ENCODE measurements at places on chromosomes 4 and X.

GRCh38 chrX:70046978-70047377 lies 2.8 kb downstream of the AWAT2 start:
- no peak for DNase-seq

- no peak for DNase-seq
Observed at GRCh38 chrX:250965-251364, 30.2 kb upstream of the PLCXD1 start.

DNA sequence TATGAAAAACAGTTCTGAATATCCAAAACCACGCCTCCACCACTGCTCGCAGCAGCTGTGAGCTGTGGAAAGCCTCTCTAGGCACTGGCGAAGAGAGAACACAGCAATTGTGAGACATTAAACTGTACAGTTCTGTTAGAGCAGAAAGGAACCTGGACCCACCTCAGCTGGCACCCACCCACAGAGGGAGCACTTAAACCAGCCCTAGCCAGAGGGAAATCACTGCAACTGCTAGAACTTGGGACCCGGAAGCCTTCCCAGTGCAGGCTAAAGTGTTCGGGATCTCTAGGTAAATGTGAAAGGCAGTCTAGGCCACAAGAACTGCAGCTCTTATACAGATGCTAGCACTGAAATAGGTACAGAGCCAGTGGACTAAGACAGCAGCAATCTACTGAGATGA lies 308.8 kb downstream of the PRR32 start:
- no peak for DNase-seq

DNA sequence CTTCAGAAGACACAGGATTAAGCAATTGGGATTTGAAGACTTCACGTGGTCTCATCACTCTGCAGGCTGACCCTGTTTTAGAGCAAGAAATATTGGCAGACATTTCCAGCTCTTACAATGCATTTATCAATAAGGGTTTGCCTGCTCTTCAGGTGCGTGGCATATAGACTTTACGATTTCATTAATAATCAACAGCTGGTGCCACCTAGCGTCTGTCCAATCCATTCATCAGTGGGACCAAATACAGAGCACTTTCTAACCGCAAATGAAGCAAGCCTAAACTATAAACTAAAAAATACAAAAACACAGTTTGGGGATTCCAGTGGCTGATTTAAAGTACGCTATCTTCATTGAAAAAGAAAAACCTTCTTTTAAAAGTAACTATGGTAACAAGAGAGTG lies 125.4 kb upstream of the DMD start:
- no peak for DNase-seq

GRCh38 chrX:123088930-123089329 lies 95.1 kb upstream of the GRIA3 start:
- DNase-seq, result no peak

DNA sequence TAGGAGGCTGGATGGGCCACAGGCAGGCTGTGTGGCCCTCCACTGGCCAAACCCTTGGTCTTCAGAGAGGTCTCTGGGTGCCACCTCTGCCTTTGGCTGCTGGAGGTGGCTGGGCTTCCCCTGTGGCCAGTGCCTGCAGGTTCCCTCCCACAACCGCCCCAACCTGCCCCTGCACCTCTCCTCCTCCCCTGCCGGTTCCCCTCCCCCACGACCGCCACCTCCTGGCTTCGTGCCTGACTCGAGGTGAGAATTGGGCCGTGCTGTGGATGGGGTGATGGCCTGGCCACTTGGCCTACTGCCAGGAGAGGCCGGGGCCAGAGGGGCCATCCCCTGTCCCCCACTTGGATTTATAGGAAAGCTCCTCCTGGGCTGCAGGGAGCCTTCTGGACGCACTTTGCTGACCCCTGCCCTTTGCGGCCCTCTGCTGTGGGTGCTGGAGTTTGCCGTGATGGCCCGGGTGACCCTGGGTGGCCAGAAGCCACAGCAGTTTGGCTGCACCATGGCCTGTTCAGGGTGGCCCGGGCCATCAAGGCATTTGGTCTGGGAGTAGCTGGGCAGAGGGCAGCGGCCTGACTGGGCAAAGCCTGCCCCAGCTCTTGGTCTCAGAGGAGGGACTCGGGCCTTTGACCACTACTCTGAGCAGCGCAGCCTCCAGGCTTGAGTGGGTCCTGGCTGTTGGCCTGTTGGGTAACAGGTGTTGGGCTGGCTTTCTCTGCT lies 3.8 kb downstream of the NAT8L start:
- DNase-seq, result no peak

DNA sequence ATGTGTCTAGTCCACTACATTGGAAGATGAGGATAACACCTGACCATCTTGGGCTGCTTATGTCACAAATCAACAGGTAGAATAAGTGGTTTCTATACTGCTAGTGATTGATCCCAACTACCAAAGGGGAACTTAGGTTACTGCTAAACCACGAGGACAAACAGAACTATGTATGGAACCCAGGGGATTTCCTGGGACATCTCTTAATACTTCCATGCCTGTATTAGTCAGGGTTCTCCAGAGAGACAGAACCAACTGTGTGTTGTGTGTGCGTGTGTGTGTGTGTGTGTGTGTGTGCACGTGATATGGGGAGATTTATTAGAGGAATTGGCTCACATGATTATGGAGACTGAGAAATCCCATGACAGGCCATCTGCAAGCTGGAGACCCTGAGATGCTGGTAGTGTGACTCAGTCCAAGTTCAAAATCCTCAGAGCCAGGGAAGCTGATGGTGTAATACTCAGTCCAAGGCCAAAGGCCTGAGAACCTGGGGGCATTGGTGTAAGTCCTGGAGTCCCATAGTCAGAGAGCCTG lies 16.2 kb upstream of the AFF1 start:
- DNase-seq, result no peak

Measured in stimulated activated naive CD8-positive, alpha-beta T cell treated with anti-CD3 and anti-CD28 coated beads, Interleukin-15, amount 100 ng/mL, for 72 hours (primary cell).